Progenitor cell of endocrine pancreas (in vitro differentiated cells): ENCODE measurements at places on chromosomes 4 and X.
A peak's percentile ranks its signal among the peaks of the same experiment; 100 is the strongest.

DNA sequence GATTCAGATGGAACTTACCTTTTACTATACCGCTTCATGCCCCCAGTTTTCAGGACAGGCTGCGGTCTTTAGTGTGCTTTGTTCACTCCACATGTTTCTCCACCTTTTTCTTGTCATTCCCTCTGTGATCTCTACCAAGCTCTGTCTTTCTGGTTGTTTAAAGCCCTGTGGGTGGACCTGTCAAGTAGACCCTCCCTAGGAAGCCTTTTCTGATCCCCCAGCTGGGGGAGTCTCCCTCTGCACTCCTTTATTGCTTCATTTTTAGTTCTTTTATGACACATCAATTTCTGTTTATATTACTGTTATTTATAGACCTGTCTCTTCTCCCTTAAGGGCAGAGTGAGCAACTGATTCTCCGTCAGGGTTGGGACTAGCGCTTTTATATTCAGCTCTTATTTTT is 150.2 kb downstream of the C4orf33 start:
- DNase-seq = no peak

GRCh38 chrX:19514791-19515614 is at the start of gene MAP3K15:
Gene MAP3K15, minus strand, starts transcription at chrX:19515508. Its CDS starts 247 bp downstream, at chrX:19515261.
- DNase-seq = peak; percentile 24

DNA sequence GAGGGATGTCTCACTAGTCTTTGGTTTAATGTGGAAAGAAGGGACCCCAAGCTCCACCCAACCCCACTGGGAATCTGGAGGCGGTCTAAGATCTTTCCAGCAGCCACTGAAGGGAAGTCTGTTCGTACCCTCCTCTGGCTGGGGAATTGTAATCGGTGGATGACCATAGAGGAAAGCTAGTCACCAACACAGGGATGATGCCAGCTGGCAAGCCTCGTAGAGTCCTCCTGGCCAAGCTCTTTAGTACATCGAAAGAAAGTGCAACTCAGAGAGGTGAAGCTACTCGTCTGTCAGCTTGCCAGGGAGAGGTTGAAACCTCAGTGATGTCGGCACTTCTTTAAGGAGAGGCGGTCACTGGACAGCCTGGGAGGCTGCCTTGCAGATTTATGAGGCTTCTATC is 58.7 kb downstream of the MAMLD1 start:
- no peak for DNase-seq

- no peak for DNase-seq
Measured at GRCh38 chrX:18574591-18574990, 97.3 kb downstream of the RS1 start.

DNA sequence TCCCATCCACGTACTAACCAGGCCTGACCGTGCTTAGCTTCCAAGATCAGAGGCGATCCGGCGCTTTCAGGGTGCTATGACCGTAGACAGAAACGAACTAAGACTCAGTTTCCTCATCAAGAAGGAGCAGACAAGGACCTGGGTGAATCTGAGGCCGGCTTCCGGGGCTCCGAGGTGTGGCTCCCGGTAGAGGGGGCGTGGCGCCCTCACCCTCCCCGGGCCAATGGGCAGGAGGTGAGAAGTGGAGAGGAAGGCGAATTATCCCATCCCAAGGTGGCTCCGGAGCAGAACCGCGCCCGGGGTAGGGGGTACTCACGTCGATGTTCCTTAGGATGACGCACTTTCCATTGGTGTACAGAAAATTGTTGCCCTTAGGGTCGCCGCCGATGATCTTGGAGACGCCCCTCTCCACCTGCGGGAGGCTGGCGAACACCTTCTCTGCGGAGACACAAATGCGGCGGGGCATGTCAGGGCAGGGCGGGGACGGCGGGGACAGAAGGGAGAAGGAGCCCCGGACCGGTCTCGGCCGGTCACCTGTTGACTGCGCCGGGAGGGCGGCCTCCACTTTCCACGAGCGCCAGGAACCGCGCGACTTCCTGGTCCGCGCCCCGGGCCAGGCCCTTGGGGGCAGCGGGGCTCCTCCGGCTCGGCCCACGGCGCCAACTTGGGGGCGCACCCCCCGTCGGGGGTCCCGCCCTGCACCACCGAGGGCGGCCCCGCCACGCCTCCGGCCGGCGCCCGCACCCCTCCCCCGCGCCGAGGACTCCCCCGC is 616 bp downstream of the WDR1 start:
- DNase-seq = peak; percentile 33

DNA sequence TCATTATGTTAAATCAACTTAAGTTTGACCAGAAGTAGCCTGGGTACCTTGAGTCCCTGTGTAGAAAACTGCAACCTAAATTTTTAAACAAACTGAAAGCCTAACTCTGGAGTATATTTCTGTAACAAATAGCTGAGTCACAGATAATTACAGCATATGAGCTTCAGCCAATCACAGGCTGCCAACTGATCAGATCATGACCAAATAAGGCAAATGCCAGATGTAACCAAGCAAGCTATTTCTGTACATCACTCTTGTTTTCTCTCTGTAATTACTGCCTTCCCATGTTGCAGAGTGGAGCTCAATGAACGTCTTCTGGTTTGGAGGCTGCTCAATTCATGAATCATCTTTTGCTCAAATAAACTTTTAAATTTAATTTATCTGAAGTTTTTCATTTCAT is 980.9 kb upstream of the DIAPH2 start:
- DNase-seq = no peak

- DNase-seq = peak; percentile 86
Measured at GRCh38 chrX:17374619-17375366, at the start of gene NHS. Gene NHS, plus strand, starts transcription at chrX:17375200. Its CDS starts 558 bp downstream, at chrX:17375758.

- no peak for DNase-seq
Measured at GRCh38 chr4:96974295-96974694, 1134.4 kb downstream of the PDHA2 start.

GRCh38 chr4:116143198-116143597 is 942.2 kb downstream of the TRAM1L1 start:
- no peak for DNase-seq

DNA sequence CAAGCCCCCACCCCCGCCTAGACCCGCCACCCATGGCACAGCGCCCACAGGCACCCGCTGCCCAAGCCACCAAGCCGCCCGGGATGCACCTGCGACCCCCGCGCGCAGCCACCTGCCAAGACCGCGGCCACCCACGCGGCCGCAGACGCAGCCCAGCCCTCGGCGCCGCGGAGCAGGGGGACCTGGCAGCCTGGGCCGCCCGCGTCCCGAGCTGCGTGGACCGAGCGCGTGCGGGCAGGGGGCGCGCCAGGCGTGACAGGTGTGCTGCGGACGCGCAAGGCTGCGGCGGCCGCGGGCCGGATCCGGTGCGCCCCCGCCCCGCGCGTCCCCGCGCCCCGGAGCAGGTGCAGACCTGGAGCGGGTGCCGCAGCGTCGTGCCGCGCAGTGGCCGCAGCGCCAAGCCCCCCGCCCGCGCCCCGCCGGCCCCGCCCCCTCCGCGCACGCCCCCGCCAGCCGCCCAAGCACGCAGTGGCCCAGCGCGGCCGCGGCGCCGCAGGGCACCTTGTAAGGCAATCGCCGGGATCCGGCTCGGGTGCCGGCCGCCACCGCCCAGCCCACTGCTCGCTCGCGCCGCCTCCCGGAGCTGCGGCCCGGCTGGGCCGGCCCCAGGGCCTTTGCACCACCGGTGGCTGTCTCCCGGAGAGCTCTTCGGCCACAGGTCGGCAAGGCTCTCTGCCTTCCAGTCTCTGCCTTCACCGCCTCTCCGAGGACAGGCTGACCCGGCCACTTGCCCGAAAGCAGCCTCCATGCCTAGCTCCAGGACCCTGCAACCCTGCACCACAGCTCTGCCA is at the start of gene PNCK:
TSS of gene PNCK (minus strand) at position 386 of the 791 bp plus-strand sequence. CDS start 737 bp downstream, outside the sequence.
- no peak for DNase-seq

GRCh38 chr4:144463236-144463635 is 182.7 kb upstream of the HHIP start:
- no peak for DNase-seq

- DNase-seq = no peak
Measured at GRCh38 chr4:111959222-111959621, 186.0 kb upstream of the FAM241A start.

- no peak for DNase-seq
Measured at GRCh38 chrX:69203638-69204037, 38.4 kb upstream of the PJA1 start.

DNA sequence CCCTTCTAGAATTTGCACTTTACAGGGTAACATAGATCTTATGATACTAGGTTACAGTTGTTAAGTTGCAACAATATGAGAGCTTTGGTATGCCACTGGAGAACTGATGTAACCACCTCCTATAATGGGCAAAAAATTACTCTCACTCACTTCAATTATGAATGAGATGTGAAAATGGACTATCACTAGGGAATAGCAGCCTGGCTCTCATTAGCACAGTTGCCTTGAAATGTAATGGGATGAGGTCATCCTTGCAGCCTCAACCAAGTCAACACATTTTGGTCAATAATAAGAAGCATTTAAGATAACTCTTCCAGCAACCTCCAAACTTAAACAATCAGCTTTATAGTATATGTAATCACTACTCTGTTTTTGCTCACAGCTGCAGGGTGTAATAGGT is 69.4 kb downstream of the TBC1D9 start:
- no peak for DNase-seq

- DNase-seq = no peak
Measured at GRCh38 chr4:13546941-13547484, 2.7 kb upstream of the NKX3-2 start.

- no peak for DNase-seq
Measured at GRCh38 chrX:153791104-153791852, 2.9 kb downstream of the IDH3G start.

DNA sequence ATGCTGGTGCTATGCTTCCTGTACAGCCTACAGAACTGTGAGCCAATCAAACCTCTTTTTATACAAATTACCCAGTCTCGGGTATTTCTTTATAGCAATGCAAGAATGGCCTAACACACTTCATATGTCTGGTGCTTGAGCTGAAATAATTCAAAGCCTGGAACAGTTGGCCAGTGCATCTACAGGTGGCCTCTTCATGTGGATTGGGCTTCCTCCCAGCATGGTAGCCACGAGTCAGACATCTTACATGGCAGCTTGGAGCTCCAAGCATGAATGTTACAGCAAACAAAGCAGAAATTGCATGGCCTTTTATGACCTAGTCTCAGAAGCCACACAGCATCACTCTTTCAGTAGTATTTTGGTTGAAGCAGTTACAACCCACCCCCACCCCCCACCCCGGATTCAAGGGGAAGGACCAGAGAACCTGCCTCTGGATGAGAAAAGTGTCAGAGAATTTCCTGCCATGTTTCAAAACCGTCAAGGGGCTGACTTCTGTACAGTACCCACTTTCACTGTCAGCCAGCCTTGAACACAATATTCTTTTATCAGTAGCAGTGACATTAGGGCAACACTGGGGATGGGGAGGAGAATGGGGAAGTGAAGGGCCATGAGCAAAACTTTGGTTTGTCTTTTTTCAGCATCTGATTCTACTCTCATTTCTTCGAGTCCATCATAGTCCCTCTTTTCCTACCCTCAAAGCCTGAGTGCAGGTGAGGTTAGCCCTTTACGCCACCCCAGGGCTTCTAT is 368.7 kb downstream of the BCOR start:
- no peak for DNase-seq

GRCh38 chrX:37993837-37994619 is 12.3 kb upstream of the SYTL5 start:
- no peak for DNase-seq

- no peak for DNase-seq
Measured at GRCh38 chr4:156517546-156517945, 454.1 kb downstream of the PDGFC start.

GRCh38 chr4:88533937-88534750 is 10.6 kb upstream of the PYURF start:
- no peak for DNase-seq

DNA sequence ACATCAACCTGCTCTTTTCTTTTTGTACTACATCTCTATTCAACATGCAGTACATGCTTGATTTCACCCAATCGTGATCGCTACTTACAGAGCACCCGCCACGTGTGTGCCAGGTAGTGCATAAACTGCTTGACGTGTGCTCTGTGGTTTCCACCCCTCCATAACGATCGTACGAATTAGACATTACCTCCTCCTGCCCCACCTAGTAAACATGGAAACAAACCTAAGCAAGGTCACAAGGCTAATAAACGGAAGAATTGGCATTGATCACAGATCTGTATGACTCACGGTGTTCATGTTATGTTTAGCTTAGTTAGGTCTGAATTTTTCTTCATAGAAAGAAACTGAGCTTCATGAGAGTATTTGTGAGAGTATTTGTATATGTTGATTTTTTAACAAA is 64.1 kb downstream of the STX18 start:
- DNase-seq = no peak

DNA sequence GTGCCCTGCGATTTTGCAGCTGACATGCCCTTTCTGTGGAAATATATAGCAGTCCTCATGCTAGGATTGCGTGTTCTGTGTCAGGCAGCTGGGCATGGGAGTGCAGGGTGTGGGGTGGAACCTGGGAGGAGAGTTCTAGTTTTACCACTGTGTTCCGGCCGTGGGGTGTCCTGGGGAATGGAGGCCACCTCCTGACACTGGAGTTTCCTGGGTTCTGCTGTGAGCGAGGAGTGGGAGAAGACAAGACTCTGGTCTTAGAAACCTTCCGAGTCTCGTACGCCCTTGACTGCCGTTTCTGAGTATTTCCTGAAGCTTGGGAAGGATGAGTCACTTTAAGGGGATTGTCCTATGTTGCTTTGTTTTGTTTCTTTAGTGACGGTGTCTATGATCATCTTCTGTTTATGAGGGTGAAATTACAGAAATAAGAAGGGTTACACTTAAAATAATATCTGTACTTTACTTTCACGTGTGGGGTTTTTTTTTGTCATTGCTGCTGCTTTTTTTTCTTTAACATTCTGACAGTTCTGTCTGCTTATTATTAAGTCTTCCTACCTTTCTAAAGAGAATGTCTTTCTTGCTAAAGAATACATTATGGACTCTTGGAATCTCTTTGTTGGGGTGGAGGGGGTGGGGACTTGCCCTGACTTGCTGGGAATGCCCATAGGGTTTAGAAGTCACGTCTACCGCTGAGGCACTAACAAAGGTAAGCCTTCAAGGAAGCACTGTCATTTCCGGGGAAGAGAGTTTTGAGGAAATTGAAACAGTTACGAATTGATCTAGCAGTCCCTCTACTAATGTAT is 19.1 kb downstream of the CD99 start:
- no peak for DNase-seq

DNA sequence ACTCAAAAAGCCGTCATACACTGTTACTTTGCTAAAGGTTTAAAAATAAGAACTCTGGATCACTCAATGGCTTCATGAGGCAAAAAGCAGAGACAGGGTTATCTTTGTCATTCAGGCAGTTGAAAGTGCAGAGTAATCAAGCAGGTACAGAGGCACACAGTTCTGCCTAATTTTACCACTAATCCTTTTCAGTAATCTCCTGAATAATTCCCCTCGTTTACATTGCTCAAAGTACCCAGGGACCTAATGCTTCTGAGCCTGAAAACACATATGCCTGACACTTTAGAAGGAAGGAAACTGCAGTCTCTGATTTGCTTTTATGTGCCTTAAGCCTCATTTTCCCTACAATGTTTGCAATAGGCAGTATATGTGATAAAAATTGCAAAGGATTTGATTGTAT is 71.4 kb upstream of the TRAM1L1 start:
- DNase-seq = no peak

GRCh38 chrX:40167850-40168479 is 70.2 kb upstream of the BCOR start:
- DNase-seq = no peak
